Activated CD4-positive, CD25-positive, alpha-beta regulatory T cell (primary cell): ENCODE measurements at places on chromosomes 3 and 15.

GRCh38 chr3:13652728-13653127, 103.8 kb downstream of the FBLN2 start:
- DNase-seq = no peak

GRCh38 chr3:35664460-35664919, 25.2 kb downstream of the ARPP21 start:
- no peak for DNase-seq

GRCh38 chr15:64642875-64643274, 132.5 kb downstream of the RBPMS2 start:
- DNase-seq = no peak

- no peak for DNase-seq
These were observed 273.4 kb downstream of the IGSF11 start for GRCh38 chr3:118761291-118761606.

- DNase-seq = no peak
These were observed 479.4 kb downstream of the NTRK3 start for GRCh38 chr15:87777054-87777561.

DNA sequence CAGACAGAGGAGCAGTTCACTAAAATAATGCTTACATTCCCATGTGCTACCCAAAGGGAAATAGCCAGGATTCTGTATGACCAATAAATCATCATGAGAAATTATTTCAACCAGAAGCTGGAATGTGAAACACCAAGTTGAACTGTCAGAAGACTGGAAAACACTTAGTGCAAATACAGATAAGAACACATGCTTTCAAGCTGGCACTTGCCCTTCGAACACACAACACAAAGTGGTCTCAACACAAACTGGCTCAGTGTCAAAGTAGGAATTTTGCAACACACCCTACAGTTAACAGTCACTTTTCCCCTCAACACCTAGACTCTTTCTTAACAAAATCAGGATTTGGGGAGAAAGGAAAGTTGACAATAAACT, 1.3 kb downstream of the FSD2 start:
- DNase-seq = no peak

DNA sequence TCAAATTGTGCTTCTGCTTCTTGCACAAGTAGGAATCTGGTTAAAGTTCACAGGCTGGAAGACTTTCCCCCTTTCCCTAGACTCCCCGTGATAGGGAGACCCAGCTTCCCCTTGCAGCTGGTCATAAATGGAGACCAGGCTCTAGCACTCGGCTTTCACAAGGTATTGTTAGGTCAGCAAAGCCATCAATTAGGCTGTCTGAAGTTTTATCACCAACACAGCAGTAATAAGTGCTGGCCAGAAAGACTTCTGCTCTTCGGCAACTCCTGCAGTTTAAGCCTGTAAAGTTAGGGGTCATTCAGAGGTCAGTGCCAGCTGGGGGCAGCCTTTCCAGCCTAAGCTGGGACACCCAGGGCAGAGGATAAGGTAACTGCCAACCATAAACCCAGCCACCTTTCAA, 203.4 kb downstream of the MEIS2 start:
- no peak for DNase-seq

DNA sequence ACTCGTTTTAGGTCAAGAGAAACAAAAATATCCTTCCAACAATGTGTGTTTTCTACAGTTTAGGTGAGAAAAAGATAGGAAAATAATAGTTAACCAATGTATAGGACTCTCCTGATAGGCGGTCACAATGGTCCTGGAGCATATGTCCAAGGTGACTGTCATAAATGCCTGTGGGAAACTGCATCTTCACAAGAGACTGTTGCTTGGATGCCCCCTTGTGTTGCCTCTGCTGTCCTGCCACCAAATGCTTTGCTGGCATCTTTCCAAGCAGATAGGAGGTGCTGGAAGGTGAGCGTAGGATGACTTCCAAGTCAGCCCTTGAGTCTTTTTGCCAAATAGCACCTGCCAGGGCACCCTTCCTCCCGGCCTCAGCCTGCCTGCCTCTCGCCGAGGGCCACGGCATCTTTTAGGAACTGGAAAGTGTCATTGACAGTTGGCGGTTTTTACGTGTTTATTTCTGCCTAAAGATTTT, 24.1 kb upstream of the SACM1L start:
- no peak for DNase-seq

GRCh38 chr3:23459465-23459864, 256.3 kb downstream of the UBE2E2 start:
- DNase-seq = no peak

GRCh38 chr3:172140499-172141391, 101.4 kb downstream of the FNDC3B start:
- no peak for DNase-seq

DNA sequence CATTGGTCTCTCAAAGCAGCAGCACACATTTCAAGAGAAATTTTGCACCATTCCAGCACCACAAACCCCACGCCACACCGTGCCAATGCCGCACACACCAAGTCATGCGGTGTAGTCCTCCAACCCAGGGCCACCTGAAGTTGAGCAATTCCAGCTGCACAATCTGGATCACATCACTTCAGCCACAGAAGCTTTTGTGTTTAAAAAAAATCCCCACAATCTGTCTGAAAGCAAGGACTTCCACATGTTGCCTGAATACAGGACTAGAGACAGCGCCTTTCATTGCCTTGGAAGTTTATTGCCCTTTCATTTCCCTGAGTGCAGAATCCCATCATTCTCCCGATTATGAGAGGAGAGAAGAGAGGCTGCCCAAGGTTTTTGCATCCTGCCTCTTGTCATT, 175.6 kb upstream of the BCL6 start:
- no peak for DNase-seq

GRCh38 chr3:62835554-62836236, 39.5 kb downstream of the CADPS start:
- no peak for DNase-seq

DNA sequence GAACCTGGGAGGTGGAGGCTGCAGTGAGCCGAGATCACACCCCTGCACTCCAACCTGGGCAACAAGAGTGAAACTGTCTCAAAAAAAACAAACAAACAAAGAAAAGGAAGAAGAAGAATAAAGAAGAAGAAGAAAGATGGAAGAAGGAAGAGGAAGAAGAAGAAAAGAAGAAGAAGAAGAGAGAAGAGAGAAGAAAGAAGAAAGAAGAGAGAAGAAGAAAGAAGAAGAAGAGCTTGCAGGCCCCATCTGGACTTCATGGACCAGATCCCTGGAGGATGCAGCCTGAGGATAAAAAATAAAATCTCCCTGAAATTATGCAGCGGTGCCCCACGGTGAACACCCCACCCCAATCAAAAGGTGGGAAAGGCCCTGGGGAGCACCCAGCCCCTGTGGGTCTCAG, 8.8 kb upstream of the MESP1 start:
- DNase-seq = no peak
